ENCODE measurements at places on chromosomes 3 and 15. TPM values are rescaled to one million over a fixed set of nuclear protein-coding genes. Genes with fewer than 3 reads are reported as not detected.

XRN1 gene
- total RNA-seq = 26.6 TPM

CFAP161 gene
- not detected for total RNA-seq

MORC1 gene
- total RNA-seq = under 0.01 TPM

- peak; percentile 41 for DNase-seq
These were observed 747.6 kb downstream of the NAALADL2 start for GRCh38 chr3:175606650-175607318.

GRCh38 chr15:29774900-29775299, 47.4 kb downstream of the TJP1 start:
- peak; percentile 77 for DNase-seq

DNA sequence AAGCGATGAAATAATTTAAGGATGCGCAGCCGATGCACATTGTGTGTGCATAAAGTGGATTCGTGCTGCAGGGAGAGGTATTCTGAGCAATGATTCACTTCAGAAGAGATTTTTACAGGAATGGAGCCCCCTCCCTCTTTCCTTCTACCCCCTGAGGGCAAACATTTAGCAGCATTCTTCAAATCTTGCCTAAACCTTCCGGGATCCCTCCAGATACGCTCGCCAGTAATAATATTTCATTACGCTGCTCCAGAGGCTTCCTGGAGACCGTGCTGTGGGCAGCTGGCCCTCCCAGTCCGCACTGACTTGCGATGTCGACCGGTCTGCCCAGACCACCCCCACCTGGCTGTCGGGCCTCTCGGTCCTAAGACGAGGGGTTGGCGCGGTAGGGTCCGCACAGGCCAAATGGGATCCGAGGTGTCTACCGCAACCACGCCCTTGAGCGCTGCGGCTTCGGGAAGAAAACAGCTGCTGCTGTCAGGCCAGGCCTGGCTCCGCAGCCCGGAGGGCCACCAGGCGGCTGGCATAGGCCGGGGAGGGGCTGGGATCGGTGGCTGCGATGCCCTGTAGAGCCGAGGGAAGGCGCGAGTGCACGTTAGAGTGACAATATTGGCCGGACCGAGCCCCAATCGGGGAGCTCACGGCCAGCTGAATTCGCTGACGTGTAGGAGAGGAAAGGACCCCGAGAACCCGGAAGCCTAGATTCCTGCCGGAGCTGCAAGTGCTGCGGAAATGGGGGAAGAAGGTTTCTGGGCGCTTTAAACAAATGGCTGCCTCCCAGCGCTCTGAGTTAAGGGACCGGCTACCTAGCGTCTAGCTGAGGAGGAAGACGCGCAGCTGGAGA, 14.3 kb downstream of the ZIC4 start:
- no peak for DNase-seq

DNA sequence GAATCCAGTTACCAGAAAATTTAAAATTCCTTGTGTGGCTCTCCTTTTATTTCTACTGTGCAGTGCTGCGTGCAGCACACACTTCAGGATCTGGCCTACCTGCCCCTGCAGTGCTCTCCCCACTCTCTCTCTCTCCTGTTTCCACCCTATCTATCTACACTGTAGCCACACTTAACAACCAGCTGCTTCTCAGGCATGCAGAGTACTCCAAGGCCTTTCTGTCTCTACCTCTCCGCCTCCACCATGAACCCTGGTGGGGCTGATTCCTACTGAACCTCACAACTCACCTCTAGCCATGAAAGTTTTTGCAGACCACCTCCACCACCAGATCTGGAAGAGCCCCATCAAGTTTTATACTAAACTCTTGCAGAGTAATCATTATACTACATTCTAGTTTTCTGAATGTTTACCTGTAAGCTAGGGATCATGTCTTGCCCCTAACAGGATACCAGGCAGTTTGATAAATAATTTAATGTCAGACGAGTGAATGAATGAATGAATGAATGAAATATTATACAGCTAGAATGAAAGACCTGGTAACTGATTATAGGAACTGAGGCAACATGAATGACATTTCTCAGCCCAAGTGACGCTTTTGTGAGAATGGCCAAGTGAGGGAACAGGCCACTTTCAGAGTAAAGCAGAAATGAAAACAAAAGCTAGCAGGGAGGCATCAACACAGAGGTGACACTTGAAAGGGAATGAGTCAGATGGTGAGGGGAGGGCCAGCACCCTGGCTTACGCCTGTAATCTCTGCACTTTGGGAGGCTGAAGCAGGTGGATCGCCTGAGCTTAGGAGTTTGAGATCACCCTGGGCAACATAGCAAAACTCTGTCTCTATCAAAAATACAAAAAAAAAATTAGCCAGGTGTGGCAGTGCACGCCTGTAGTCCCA, 363.5 kb downstream of the FOXP1 start:
- DNase-seq = no peak

GRCh38 chr15:61812476-61812875, 247.8 kb downstream of the VPS13C start:
- no peak for DNase-seq

DNA sequence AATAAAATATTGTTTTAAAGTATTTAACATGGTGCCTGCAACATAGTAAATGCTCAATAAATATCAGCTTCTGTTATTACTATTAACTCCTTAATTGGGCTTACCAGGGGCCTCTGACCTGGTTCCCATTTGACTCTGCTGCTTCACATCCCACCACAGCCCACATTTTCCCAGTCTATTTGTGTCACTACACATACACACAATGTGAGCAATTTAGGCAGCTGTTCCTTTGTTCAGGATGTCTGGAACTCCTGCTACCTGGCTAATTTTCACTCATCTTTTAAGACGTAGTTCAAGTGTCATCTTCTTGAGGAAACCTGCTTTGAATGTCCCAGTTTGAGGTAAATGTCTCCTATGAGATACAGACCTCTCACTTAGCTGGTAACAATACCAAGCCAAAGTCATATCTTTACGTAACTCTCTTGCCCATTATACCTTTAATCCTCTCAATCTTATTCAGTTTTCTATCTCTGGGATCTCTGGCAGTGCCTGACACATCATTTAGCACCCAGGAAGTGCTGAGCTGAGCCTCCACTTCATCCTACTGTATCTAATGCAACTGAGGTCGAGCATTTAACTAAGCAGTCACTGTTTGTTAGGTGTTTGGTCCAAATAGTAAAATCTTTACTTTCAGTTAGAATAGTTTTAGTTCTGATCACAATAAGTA, 4.4 kb downstream of the TGFBR2 start:
- DNase-seq = no peak

- no peak for DNase-seq
These were observed 1.6 kb downstream of the NR2F2 start for GRCh38 chr15:96331945-96332636.

- peak; percentile 71 for DNase-seq
These were observed 737 bp upstream of the ITPR1 start for GRCh38 chr3:4492208-4493013.

- DNase-seq = no peak
These were observed 2.6 kb downstream of the GP5 start for GRCh38 chr3:194396539-194396858.
